ENCODE measurements at places on chromosomes 11 and 22. TPM values are rescaled to one million over a fixed set of nuclear protein-coding genes. Genes with fewer than 3 reads are reported as not detected.

Gene DBX1
- not detected for total RNA-seq

Gene FLRT1
- 0.09 TPM for total RNA-seq

Gene TH
- not detected for total RNA-seq

Gene SLC25A17
- total RNA-seq = 11.8 TPM

Gene OR4A16
- total RNA-seq = not detected

Gene TUG1
- 24.1 TPM for total RNA-seq

Gene MS4A4A
- total RNA-seq = not detected

Gene SOX10
- total RNA-seq = not detected

Gene KCNK4
- 0.09 TPM for total RNA-seq

Gene TSPAN32
- total RNA-seq = 0.47 TPM

Gene CHRM4
- total RNA-seq = 0.09 TPM

Gene KIF18A
- total RNA-seq = 5.2 TPM

Gene FAU
- 512 TPM for total RNA-seq

Gene MICAL2
- 30.5 TPM for total RNA-seq

Gene ENDOD1
- 30.3 TPM for total RNA-seq

Gene C11orf97
- not detected for total RNA-seq

Gene OR10G6
- total RNA-seq = not detected
